GM04503 (cell line): ENCODE measurements at places on chromosomes 11 and 22.
A peak's percentile ranks its signal among the peaks of the same experiment; 100 is the strongest.

DNA sequence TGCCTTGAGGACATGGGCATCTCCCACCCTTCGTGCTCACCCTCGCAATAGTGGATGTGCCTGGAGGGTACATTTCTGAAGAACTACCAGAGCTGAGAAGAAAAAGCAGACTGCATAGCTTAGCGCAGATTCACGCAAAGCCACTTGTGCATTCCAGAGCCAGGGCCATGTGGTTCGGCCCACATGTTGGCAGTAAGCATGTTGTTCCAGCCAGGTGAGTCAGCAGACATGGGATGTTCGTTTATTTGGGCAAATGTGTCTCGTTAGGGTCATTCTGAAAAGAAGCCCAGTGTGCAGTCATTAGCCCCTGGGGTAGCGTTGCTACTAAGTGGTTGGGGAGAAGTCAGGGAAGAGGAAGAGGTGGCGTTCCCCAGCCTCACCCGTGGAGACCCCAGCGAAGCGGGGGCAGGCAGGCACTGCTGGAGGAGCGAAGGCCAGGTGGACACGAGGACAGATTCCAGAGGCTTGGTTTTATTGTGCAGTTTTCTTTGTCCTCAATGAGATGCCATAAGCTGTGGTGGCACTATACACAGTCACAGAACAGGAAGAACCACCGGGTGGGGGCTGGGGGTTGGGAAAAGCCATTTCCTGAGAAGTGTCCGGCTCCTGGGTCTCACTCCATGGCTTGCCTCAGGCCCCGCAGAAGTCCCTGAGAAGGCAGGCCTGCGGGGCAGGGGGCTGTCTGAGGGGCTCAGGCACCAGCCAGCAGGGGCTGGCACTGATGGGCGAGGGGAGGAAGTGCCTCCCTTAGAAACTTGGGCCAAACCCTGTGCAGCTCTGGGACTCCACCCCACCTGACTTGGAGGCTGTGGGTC is 5.0 kb downstream of the THY1 start:
- peak; percentile 83 for DNase-seq

- no peak for DNase-seq
These were observed 59.3 kb downstream of the GGTLC2 start for GRCh38 chr22:22703715-22704114.

DNA sequence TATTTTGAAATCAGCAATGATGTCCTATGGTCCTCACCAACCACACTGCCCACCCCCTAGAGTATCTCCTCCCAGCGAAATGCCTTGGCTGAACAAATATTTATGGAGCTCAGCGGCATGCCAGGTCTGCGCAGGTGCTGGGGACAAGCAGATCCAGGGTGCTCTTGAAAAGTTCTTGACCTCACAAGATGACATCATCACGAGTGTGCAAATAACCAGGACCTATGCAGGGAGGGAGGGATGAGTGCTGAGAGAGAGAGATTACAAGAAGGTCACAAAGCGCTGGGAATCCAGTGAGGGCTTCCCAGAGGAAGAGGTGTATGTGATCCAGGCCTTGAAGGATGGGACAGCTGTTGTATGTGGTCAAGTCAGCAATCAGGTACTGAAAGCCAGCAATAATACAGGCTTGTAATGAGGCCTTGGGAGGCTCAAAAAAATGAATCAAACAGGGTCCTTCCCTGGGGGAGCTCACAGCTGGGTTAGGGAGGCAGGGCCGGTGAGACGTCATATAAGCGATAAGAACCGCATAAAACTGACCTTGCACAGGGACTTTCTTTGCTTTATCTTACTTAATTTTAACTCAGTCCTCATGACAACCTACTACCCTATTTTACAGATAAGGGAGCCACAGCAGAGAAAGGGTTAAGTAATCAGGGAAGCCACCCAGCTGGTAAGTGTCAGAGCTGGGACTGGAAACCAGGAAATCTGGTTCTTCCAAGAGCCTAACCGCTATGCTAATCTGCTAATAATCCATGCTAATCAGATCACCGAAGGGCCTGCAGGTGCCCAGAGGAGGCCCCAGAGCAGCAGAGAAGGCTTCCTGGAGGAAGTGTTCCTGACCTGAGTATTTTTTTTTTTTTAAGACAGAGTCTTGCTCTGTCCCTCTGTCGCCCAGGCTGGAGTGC is 8.2 kb downstream of the ARRB1 start:
- no peak for DNase-seq

DNA sequence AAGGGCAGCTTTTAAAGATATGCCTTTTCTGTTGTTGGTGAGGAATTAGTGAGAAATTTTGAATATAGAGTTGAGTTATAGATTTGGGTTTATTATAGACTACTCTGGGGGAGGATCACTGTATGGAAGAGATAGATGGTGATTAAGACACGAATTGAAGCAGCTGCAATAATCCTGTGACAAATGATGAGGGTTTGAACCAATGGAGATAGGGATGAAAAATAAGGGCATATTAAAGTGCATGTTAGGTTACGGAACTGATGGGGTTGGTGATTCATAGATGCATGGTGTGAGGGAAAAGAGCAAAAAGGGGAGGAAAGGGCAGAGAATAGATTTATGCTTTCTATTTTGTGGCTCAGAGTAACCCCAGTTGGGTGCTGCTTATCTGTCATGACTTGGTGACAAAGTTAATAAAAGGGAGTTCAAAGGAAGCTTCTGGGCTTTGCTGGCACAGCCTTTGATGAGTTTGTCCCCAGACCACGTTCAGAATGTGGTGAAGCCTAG is 11.8 kb downstream of the C11orf87 start:
- DNase-seq = no peak

DNA sequence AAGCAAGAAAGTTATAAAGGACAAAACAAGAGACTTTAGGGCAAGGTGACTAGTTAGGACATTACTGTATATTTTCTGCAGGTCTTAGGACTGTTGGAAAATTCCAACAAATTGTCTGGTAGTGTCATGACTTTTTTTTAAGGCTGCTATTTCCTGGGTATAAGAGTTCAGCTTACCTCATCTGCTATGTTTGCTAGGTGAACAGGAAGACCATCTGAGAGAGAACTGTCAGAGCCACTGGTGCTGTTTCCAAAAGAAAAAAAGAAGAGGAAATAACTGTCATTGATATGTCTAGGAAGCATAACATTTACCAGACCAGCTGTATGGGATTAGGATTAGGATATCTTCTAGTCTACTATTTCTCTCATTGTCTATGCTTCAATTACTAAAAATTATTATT is 26.3 kb upstream of the MTCH2 start:
- no peak for DNase-seq

GRCh38 chr22:34055525-34056200 is 135.4 kb upstream of the LARGE1 start:
- no peak for DNase-seq

GRCh38 chr11:121143921-121144320 is 42.9 kb downstream of the TECTA start:
- DNase-seq = no peak

GRCh38 chr11:17719938-17720795 is 796 bp downstream of the MYOD1 start:
- no peak for DNase-seq

DNA sequence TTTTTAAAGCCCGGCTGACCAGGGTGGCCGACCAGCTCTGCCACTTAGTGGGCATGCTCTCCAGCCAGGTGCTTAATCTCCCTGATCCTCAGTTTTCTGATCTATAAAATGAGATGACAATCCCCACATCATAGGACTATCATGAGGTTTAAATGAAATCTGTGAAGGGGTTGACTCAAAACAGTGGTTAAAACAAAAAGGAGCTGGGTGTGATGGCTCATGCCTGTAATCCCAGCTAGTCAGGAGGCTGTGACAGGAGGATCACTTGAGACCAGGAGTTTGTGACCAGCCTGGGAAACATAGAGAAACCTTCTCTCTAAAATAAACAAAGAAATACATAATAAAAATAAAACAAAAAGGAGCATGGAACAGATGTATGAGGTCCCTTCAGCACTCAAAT is 3.6 kb upstream of the C11orf86 start:
- DNase-seq = no peak

DNA sequence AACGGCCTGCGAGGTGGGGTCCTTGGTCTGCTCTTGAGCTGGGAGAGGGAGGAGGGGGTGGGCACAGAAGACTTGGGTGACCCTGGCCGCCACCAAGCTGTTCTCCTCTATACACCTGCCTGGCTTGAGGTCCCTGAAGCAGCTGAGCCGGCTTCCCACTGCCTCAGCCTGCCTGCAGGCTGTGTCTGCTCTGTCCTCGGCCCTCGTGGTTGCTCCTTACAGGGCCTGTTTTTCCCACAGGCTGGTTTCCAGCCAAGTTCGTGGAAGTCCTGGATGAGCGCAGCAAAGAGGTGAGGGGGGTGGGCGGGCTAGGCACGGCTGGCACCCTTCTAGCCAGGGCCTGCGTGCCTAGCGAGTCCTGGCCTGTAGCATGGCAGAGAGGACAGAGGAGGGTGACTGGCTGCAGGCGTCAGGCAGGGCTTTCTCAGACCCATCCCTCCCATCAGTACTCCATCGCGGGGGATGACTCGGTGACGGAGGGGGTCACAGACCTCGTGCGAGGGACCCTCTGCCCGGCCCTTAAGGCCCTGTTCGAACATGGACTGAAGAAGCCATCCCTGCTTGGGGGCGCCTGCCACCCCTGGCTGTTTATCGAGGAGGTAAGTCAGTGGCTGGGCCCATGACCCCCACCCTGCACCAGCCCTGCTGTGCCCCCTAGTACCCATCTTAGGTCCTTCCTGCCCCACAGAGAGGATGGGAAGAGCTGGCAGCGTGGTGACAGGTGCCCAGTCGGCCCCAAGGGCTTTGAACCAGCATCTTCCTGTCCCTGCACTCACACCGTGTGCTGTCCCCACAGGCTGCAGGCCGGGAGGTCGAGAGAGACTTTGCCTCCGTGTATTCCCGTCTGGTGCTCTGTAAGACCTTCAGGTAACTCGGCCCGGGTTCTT is 37.7 kb downstream of the SGSM3 start:
- no peak for DNase-seq

- no peak for DNase-seq
These were observed 17.4 kb downstream of the LIMK2 start for GRCh38 chr22:31229402-31230079.

DNA sequence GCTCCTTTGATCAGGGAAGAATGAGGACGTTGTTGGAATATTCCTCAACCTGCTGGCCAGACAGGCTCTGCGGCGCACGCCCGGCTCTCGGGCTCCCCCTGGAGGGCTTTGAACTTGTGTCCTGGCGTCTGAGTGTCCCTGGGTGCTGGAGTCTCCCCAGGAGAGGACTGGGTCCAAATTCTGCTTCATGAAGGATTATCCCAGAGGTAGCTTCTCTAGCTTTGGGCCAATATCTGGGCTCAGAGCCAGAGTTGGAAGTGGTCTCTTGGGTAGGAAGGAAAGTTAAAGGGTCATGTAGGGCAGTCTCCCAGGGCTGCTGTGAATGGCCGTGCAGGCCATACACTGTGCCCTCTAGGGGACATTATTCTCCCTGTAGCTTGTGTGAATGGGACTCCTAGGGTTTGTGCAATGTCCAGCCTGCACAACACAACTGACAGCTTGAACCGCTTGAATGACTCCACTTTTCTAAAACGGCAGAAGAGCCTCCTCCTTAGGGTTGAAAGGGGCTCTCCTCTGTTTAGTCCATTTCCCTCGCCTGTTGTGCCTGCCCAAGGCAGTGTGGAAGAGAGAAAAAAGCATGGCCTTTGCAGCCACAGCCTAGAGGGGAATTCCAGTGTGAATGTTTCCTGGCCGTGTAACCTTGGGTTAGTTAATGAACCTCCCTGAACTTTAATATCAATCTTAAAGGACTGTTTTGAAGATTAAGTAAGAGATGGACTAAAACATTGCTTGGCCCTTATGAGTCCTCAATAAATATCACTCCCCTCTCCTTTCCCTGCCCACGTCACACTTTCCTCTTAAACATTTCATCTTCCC is 111.2 kb upstream of the THY1 start:
- no peak for DNase-seq

- DNase-seq = no peak
These were observed 303.4 kb upstream of the SYN3 start for GRCh38 chr22:33361581-33361980.

GRCh38 chr11:94131718-94132115 is 3.1 kb downstream of the PANX1 start:
- DNase-seq = no peak

- DNase-seq = no peak
These were observed 58.7 kb downstream of the GAS2 start for GRCh38 chr11:22725079-22725478.

DNA sequence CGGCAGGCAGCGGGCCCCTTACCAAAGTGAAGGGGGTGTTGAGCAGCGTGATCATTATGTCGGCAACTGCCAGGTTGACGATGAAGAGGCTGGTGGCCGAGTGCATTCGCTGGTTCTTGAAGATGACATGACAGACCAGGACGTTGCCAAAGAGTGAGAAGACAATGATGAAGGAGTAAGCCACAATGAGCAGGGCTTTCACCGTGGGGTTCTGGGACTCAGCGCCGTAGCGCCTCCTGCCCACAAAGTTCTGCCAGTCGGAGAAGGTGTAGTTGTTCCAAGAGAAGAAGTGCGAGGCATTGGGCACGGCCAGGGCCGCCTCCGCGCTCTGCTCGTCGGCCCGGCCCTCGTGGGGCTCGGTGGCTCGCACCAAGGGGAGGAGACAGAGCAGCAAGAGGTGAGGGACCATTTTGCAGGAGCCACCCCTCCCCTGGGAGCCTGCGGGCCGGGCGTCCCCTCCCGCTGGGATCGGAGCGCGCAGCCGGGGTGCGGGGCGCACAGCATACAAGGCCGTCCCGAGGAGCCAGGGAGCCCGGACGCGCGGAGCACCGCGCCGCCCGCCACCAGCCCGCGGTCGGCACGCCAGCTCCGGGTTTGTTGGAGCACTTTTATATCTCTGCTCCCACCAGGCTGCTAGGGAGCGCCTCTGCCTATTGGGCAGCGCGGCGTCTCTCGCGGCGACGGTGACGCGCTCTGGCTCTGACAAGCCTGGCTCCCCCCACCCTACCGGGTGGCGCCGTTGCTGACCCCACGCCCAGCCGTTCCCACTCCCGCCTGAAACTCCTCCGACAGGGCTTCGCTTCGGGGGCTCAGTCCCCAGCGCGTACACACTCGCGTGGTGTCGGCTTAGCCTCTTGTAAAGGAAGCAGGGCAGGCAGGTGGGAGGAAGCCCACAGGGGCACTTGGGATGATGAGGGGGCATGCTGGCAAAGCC is at the start of gene GPR83:
TSS of gene GPR83 (minus strand) at position 581 of the 934 bp plus-strand sequence. CDS start at position 409, 172 bp downstream.
- no peak for DNase-seq

DNA sequence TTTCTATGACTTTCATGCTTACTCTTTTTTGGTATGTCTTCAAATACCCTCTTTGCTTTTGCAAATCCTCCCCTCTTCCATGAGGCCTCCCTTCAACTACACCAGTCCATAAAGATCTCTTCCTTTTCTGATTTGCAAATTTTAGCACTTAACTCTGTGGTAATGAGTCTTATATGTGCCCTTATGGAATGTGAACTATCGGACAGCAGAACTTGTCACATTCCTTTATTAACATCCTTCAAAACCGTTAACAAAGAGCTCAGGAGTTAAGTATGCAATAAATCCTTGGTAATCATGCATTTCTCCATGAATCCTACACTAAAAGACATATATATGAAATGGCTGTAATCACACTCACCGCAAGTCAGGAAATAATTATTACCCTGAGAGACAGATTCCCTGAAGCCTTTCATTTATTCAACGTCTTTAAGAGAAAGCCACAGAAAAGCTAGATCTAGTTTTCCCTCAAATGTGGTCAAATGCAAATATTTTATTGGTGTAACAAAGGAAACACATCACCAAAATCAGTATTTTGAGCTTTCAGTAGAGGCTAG is 7.4 kb downstream of the CLNS1A start:
- no peak for DNase-seq

- DNase-seq = no peak
These were observed 17.1 kb upstream of the TOLLIP start for GRCh38 chr11:1326435-1327063.
